Immature natural killer cell (primary cell): ENCODE measurements at places on chromosomes 12 and 14. TPM values are rescaled to one million over a fixed set of nuclear protein-coding genes. Genes with fewer than 3 reads are reported as not detected.
A peak's percentile ranks its signal among the peaks of the same experiment; 100 is the strongest.

GRCh38 chr14:90056826-90057225, 5.0 kb upstream of the KCNK13 start:
- H3K4me1 ChIP-seq: peaks cover 17% of the 10 kb centered on the region
- DNase-seq: no peak
- H3K4me3 ChIP-seq: no peak overlapping the region
- peaks cover 16% of the 10 kb centered on the region for H3K27me3 ChIP-seq
- H3K36me3 ChIP-seq: no peaks in the 10 kb centered on the region

DNA sequence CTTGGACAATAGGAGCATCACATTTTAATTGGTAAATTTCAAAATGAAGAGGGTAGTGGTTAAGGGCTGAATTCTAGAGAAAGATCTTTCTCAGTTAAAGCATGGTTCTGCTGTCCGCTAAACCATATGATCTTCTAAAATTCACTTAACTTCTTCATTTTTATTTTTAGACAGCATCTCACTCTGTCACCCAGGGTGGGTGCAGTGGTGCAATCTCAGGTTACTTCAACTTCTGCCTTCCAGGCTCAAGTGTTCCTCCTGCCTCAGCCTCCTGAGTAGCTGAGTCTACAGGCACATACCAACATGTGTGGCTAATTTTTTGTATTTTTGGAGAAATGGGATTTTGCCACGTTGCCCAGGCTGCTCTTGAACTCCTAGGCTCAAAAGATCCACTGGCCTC, 226.7 kb upstream of the ABCD2 start:
- H3K4me1 ChIP-seq: no peaks in the 10 kb centered on the region
- H3K27me3 ChIP-seq: peaks cover 1% of the 10 kb centered on the region
- no peak for DNase-seq
- no peak overlapping the region for H3K27ac ChIP-seq
- no peak overlapping the region for H3K4me3 ChIP-seq
- peaks cover 4% of the 10 kb centered on the region for H3K36me3 ChIP-seq

- H3K36me3 ChIP-seq: peaks cover 3% of the 10 kb centered on the region
- no peak overlapping the region for H3K4me3 ChIP-seq
- no peaks in the 10 kb centered on the region for H3K4me1 ChIP-seq
- no peak for DNase-seq
- no peak overlapping the region for H3K27ac ChIP-seq
- H3K27me3 ChIP-seq: no peaks in the 10 kb centered on the region
These were observed 20.5 kb downstream of the SOAT2 start for GRCh38 chr12:53123578-53124351.

- H3K4me1 ChIP-seq: peaks cover 12% of the 10 kb centered on the region
- peaks cover 14% of the 10 kb centered on the region for H3K36me3 ChIP-seq
- no peak overlapping the region for H3K27ac ChIP-seq
- peak overlapping the region; percentile 84 for H3K4me3 ChIP-seq
These were observed 376 bp downstream of the INSM2 start for GRCh38 chr14:35534208-35534872.

GRCh38 chr14:101599234-101599885, 38.1 kb downstream of the DIO3 start:
- H3K36me3 ChIP-seq: no peaks in the 10 kb centered on the region
- no peak overlapping the region for H3K27ac ChIP-seq
- H3K4me1 ChIP-seq: peaks cover 44% of the 10 kb centered on the region
- DNase-seq: no peak
- H3K27me3 ChIP-seq: peaks cover 6% of the 10 kb centered on the region

The NPAS3 gene
- polyA plus RNA-seq: not detected

- DNase-seq: no peak
- H3K4me3 ChIP-seq: no peak overlapping the region
- H3K36me3 ChIP-seq: no peaks in the 10 kb centered on the region
- H3K27ac ChIP-seq: no peak overlapping the region
These were observed 12.4 kb downstream of the IQSEC3 start for GRCh38 chr12:78981-79380.

The HOXC9 gene
- polyA plus RNA-seq: not detected

The PROX2 gene
- not detected for polyA plus RNA-seq

GRCh38 chr14:75334549-75335051, 56.0 kb downstream of the FOS start:
- peaks cover 1% of the 10 kb centered on the region for H3K27me3 ChIP-seq
- H3K27ac ChIP-seq: peak overlapping the region; percentile 55
- H3K4me3 ChIP-seq: peak overlapping the region; percentile 91
- DNase-seq: no peak

DNA sequence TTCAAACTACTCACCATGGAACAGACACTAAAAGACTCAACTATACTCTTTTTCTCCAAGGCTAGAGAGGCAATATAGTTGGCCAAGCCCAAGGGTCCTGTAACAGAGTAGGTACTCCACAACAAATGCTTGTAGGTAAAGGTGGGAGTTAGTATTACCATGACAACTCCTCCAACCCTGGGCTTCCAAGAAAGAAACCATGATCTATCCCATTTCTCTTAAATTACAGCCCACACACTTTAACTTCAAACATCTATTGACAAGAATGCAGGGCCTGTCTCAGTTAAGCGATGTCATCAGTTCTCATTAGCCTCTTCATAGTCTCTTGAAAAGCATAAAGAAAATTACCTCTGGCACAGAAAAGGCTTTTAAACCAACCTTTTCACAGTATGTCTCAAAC, 25.0 kb downstream of the ERH start:
- no peak for DNase-seq
- no peak overlapping the region for H3K27ac ChIP-seq
- H3K4me1 ChIP-seq: no peaks in the 10 kb centered on the region
- H3K4me3 ChIP-seq: no peak overlapping the region
- H3K36me3 ChIP-seq: peaks cover 35% of the 10 kb centered on the region

DNA sequence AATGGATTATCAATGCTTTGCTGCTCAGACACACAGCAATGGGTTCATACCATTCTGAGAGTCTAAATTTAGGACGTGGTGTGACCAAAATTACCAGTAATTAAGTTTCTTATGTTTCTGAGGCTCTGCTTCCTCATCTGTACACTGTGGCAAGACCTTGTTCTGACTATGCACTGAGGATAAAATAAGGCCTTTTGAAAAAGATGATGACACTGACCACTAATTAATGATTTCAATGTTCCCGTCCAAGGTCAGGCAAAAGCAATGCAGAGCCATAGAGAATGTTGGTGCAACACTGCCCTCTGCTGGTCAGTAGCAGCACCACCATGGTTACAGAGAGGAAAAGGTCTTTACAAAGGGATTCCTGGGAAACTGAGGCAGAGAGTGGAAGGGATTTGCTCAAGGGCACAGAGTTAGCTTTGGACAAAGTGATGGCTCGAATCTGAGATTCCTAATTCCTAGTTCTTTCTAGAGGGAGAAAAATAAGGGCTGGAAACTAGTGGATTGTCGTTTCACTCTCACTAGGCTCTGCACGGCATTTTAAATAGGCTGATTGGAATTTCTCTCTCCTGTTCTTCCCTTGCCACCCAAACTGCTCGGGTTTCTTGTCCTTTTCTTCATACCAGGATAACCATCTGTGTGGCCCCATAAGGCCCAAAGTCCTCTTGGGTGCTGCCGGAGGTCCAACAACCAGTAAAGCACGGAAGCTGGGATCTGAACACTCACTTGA, 22.3 kb upstream of the P2RX7 start:
- no peaks in the 10 kb centered on the region for H3K36me3 ChIP-seq
- no peak overlapping the region for H3K27ac ChIP-seq
- H3K4me1 ChIP-seq: peaks cover 6% of the 10 kb centered on the region
- DNase-seq: peak; percentile 54
- H3K4me3 ChIP-seq: no peak overlapping the region

GRCh38 chr12:130827432-130827831, 11.6 kb downstream of the STX2 start:
- H3K27ac ChIP-seq: no peak overlapping the region
- no peaks in the 10 kb centered on the region for H3K4me1 ChIP-seq
- H3K27me3 ChIP-seq: no peaks in the 10 kb centered on the region
- H3K36me3 ChIP-seq: no peaks in the 10 kb centered on the region
- H3K4me3 ChIP-seq: no peak overlapping the region

The TMX1 gene
- 65.0 TPM for polyA plus RNA-seq

GRCh38 chr12:114442578-114442977, 36.6 kb upstream of the TBX5 start:
- H3K27me3 ChIP-seq: peaks cover 36% of the 10 kb centered on the region
- H3K4me1 ChIP-seq: no peaks in the 10 kb centered on the region
- H3K4me3 ChIP-seq: no peak overlapping the region
- DNase-seq: no peak
- H3K36me3 ChIP-seq: no peaks in the 10 kb centered on the region

The FGF6 gene
- polyA plus RNA-seq: not detected

- peaks cover 13% of the 10 kb centered on the region for H3K27me3 ChIP-seq
- no peak overlapping the region for H3K4me3 ChIP-seq
- H3K4me1 ChIP-seq: no peaks in the 10 kb centered on the region
- DNase-seq: peak; percentile 37
These were observed 5.4 kb upstream of the WIF1 start for GRCh38 chr12:65126482-65126881.

- H3K27ac ChIP-seq: no peak overlapping the region
- H3K27me3 ChIP-seq: peaks cover 14% of the 10 kb centered on the region
- H3K36me3 ChIP-seq: no peaks in the 10 kb centered on the region
These were observed 121.6 kb downstream of the LLPH start for GRCh38 chr12:66008985-66009384.

DNA sequence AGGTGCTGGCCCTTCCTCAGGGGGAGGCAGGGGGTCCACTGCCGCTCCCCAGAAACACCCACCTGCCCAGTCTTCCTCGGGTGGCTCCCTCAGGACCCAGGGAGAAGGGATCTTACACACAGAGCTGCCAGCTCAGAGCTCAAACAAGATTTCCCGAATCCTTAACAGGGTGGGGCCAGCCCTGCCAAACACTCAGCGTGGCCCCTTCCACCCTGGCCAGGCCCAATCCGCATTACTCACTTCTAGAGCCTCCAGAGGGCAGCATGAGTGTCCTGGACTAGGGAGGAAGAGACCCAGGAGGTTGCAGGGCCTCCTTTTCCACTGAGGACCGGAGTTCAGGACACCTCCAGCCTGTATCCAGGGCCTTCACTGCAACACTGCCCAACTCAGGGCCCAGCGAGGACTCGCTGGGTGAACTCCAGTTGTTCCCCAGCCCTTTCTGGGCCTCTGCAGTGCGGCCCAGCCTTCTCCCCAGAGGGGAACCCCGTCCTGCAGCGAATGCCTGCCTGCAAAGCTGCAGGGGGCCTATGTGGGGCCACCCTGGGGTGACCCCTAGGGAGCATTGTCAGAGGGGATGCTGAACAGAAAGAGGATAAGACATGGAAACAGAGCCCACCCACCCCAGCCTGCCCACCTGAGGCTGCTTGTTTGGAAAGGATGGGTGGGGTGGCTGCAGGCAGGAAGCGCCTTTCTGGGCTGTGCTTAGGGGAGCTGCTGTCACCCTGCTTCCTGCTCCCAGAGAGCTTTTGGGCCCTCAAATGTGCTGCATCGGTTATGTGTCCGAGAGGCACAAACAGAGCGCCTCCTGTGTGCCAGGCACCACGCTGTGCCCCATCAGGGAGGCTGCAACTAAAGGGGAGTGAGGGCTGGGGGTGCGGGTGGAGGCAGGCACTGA, 43.8 kb downstream of the CCNK start:
- H3K4me1 ChIP-seq: no peaks in the 10 kb centered on the region
- no peak overlapping the region for H3K27ac ChIP-seq
- H3K4me3 ChIP-seq: no peak overlapping the region

The TAS2R7 gene
- not detected for polyA plus RNA-seq

GRCh38 chr12:48882315-48882687, 16.6 kb upstream of the RND1 start:
- H3K4me1 ChIP-seq: no peaks in the 10 kb centered on the region
- DNase-seq: no peak
- H3K27ac ChIP-seq: no peak overlapping the region

The C3AR1 gene
- polyA plus RNA-seq: 10.8 TPM
